ENCODE measurements at places on chromosomes 5 and 9. TPM values are rescaled to one million over a fixed set of nuclear protein-coding genes. Genes with fewer than 3 reads are reported as not detected.

PHYKPL gene
- 31.5 TPM for total RNA-seq

TTC16 gene
- not detected for total RNA-seq

PCDHB8 gene
- 0.52 TPM for total RNA-seq

CCDC171 gene
- total RNA-seq = 6.4 TPM

FUT7 gene
- not detected for total RNA-seq

SLC22A4 gene
- total RNA-seq = 9.5 TPM

CTSV gene
- 0.26 TPM for total RNA-seq

PDCD1LG2 gene
- 9.1 TPM for total RNA-seq

ANKRD31 gene
- total RNA-seq = 0.65 TPM

Measured in articular chondrocyte of knee joint (primary cell).